ENCODE measurements at places on chromosomes 13 and 19. TPM values are rescaled to one million over a fixed set of nuclear protein-coding genes. Genes with fewer than 3 reads are reported as not detected.

- no peak for DNase-seq
These were observed 1768.5 kb downstream of the PCDH9 start for GRCh38 chr13:65461590-65461989.

DNA sequence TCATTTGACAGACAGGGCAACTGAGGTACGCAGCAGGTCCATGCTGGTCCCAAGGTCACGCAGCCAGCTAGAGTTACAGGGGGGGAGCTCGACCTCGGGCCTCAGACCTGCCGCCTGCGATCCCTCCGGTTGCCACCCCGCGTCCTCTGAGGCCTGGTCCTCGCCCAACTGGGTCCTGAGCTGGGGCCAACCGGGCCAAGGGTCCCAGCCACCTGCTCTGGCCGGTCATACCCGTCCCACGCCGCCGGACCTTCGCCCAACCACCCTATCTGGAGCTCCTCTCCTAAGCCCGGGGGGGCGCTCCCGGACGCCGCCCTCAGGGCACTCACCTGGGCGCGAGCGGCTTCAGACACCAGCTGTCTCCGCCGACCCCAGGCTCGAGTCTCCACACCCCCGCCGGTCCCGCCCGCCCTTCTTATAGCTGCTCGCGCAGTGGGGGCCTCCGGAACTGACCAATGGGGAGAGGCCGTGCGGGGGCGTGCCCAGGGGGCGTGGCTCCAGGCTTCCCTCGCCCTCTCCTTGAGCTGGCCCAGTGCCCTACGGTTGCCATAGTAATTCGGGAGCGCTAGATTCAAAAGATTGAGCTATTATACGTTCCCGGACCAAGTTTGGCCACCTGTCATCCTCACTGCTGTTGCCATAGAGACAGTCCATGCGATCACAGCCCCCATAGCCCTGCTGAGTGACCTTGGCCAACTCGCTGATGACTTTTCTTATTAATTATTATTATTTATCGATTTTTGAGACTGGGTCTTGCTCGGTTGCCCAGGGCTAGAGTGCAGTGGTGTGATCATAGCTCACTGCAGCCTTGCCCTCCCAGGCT is at the start of gene PLIN5:
Gene PLIN5, minus strand, starts transcription at position 389 of the 823 bp plus-strand sequence. CDS start 1,150 bp downstream, outside the sequence.
- DNase-seq: peak; percentile 97

ZNF700 gene
- polyA plus RNA-seq: 14.9 TPM

DNA sequence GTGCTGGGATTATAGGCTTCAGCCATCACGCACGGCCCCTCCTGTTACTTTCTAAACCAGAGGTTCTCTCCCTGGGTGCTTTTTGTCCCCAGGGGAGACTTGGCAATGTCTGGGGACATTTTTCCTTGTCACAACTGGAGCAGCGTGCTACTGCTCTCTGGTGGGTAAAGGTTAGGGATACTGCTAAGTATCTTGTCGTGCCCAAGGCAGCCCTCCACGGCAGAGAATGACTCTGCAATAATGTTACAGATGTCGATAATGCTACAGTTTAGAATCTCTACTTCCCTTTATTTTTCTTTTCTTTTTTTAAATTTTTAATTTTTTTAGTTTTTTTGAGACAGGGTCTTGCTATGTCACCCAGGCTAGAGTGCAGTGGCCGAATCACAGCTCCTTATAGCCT is 38.0 kb downstream of the ADGRE1 start:
- no peak for DNase-seq

- DNase-seq: no peak
These were observed 65.2 kb downstream of the GGACT start for GRCh38 chr13:100523411-100523810.

- no peak for DNase-seq
These were observed 325.1 kb downstream of the EFNB2 start for GRCh38 chr13:106210324-106210723.

ATXN8OS gene
- polyA plus RNA-seq: not detected

CBY2 gene
- not detected for polyA plus RNA-seq

ZNF69 gene
- polyA plus RNA-seq: 13.8 TPM

GRCh38 chr19:11196406-11197287 is 698 bp downstream of the KANK2 start:
- DNase-seq: no peak

GRCh38 chr13:84413016-84413415 is 530.7 kb upstream of the SLITRK1 start:
- no peak for DNase-seq

GRCh38 chr13:88656751-88657150 is 985.6 kb downstream of the SLITRK5 start:
- no peak for DNase-seq

DNA sequence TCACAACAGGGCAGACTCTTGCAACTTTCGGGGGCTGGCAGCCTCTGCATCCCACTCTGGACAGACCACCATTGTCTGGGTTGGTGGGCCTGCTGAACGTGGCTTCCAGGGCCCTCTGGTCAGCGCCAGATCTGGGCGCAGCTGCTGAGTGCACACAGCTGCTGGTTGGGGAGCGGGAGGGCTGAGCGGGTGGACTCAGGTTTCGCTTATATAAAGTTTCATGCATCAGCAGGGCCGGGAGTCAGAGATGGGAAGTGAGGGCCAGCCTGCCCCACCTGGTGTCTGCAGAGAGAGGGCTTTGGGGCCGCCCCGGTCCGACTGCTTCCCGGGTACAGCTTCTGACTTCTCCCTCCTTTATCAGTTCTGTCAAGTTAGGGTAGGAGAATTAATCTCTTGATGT is 6.9 kb downstream of the ARHGEF7 start:
- DNase-seq: no peak

- peak; percentile 66 for DNase-seq
These were observed at the start of gene CAMSAP3 for GRCh38 chr19:7595466-7596133. Gene CAMSAP3 (plus strand): TSS chr19:7595863. CDS start chr19:7596003, 140 bp downstream.

DNA sequence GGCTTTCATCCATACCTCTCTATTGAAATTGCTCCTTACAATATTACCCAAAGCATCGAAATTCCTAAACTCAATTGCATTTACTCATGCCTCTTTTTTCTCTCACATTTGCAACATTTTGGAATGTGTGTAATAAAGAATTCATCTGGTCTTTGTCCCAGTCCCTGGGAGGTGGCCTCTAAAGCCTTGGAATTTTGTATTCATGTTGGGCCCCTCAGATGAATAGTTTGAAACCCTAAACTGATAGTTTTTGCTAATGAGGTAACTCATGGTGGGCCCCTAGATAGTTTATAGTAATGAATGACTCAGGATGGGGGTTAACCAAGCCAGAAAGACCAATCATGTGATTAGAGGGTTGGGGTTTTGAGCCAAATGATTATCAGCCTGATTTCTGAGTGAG is 490.4 kb downstream of the DIAPH3 start:
- DNase-seq: no peak

DNA sequence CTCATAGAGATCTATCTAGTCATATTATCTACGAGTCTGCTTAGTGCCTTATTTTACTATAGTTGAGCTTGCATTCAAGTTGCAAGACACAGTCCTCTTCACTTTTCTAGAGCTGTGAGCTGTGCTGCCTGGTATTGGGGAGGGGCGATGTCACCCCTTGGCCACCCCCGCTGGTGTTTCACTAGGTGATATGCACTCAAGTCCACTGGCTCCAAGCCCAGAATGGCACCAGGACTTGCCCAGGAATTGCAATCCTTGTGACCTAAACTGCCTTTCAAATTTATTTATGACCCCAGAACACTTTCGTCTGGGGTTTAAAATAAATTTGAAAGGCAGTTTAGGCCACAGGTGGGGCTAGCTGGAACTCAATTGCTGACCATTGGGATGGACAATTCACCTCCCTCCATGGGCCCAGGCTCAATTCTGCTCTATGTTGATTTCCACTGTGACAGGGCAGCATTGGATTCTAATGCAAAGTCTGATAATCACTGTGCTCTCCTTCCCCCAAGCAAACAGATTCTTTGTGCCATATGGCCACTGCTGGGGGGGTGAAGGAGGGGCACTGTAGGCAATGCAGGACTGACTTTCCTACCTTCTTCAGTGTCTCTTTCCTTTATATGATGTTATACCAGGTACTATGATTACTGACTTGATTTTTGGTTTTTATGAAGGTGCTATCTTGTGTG is 1244.2 kb upstream of the MIR17HG start:
- DNase-seq: no peak

DNA sequence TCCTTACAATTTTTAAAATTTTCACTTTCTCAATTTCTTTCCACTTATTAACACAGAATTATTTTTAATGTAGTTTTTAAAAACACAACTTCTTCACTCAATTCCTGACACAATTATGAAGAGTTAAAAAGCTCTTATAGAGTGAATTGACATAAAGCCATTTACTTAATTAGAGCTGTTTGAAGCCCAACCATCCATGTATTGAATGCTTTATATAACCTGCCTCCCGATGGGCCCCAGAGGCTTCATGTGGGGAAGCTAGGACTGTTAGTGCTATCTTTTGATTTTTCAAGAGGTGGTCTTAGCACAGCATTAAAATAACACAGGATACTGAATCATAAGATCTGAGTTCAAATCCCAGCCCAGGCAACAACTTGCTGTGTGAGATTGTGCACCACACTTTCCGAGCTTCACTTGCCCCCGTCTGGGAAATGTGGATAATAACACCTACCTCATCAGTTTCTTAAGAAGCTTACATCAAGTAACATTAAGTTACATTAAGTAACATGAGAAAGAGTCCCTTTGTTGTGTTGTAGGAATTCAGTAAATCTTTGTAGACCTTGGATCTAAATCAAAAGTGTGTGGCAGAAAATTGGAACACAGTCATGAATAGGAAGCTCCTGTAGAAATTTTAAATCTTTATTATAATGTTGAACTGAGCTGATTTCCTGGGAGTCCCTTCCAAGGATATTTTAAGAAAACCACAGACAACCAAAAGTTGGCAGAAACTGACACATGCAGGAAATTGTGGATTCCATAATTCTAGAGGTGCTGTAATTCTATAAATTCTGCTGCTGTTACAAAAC is 5.5 kb upstream of the ENOX1 start:
- DNase-seq: no peak

- no peak for DNase-seq
These were observed 101.0 kb upstream of the SPRY2 start for GRCh38 chr13:80441968-80442367.

- DNase-seq: no peak
These were observed 42.7 kb downstream of the ING1 start for GRCh38 chr13:110756219-110756631.

GRCh38 chr13:102779436-102780159 is 6.0 kb upstream of the TEX30 start:
- no peak for DNase-seq

DNA sequence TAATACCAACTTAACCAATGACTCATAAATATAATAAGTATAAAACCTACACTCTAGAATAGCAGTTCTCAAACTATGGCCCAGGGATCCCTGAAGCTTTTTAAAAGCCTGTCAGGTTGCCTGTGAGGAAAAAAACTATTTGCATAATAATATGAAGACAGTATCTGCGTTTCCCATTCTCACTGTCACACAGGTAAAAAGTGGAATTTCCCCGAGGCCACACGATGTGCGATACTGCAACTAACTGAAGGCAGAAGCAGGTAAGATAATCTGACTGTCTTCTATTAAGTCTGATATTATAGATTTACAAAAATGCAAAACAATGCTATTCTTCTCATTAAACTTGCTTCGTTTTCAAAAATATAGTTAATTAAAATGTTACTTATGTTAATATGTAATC is 52.5 kb upstream of the EEF1AKMT1 start:
- DNase-seq: no peak

CRTC1 gene
- polyA plus RNA-seq: 12.4 TPM

ZNF302 gene
- polyA plus RNA-seq: 26.6 TPM

- DNase-seq: peak; percentile 74
These were observed 16.5 kb upstream of the B3GNT3 start for GRCh38 chr19:17778251-17778967.

DNA sequence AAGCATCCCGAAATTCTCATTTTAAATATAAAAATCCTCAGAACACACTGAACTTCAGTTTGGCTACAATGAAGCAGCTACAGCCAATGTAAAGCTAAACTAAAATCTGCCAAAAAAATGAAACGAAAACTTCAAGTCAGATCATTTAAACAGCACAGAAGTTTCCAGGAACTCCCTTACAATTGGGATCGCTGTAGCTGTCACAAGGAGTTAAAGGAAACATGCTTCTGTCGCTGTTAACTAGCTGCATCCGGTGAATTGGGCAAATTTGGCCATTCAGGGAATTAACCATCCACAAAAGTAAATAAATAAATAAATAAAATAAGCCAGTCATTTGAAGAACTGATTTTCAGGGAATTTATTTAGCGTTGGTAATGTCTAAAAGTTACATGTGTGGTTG is 77.0 kb upstream of the PEG3 start:
- DNase-seq: no peak

- no peak for DNase-seq
These were observed 621.5 kb upstream of the ATXN8OS start for GRCh38 chr13:69485991-69486592.

ZNF177 gene
- 1.8 TPM for polyA plus RNA-seq

- DNase-seq: no peak
These were observed 1550.9 kb downstream of the PCDH9 start for GRCh38 chr13:65679240-65679639.

GRCh38 chr13:38421590-38422560 is 72.2 kb downstream of the UFM1 start:
- no peak for DNase-seq

C19orf67 gene
- polyA plus RNA-seq: not detected

DNA sequence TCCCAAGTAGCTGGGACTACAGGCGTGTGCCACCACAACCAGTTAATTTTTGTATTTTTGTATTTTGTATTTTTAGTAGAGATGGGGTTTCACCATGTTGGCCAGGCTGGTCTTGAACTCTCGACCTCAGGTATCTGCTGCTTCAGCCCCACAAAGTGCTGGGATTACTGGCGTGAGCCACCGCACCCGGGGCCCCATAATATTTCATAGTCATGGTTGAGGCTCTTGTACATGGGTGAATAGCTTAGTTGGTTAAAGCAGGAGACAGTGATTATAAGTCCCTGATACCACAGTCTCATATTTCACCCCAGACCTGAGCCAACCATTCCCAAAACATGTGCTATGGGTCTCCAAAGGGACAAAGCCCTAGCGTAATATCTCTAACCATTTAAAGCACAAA is 26.1 kb downstream of the MBNL2 start:
- DNase-seq: no peak

DIRAS1 gene
- 2.8 TPM for polyA plus RNA-seq

F10 gene
- 59.4 TPM for polyA plus RNA-seq

CRX gene
- not detected for polyA plus RNA-seq

DNA sequence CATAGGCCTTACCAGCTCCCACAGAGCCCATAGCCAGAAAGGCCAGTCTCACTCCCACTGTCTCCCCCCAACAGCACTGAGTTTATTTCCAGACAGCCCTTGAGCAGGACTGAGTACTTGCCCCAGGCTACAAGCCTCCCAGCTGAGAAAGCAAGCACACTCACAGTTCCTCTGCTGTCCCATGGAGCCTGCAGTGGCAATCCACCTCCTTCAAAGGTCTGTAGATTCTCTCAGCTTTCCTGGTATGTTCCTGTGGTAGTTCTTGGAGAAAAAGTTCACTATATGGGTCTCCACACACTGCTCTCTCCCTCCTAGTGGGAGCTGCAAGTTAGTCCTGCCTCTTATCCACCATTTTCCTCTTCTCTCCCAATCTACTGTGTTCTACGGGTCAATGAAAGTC is 728.7 kb downstream of the DIAPH3 start:
- DNase-seq: no peak

RASIP1 gene
- 40.9 TPM for polyA plus RNA-seq

GRCh38 chr19:52211203-52211602 is 21.4 kb downstream of the PPP2R1A start:
- DNase-seq: no peak

GRCh38 chr19:52748336-52748950 is 13.6 kb upstream of the ZNF611 start:
- DNase-seq: no peak

ZNF649 gene
- 1.9 TPM for polyA plus RNA-seq

Measured in pancreas (tissue), 10 donors.